ENCODE measurements at places on chromosomes 5 and 9.

GRCh38 chr5:169945831-169946261 is 34.4 kb downstream of the INSYN2B start:
- peaks cover 9% of the 10 kb centered on the region for H3K4me1 ChIP-seq
- H3K27me3 ChIP-seq: no peaks in the 10 kb centered on the region
- H3K4me3 ChIP-seq: no peak overlapping the region
- peaks cover 58% of the 10 kb centered on the region for H3K36me3 ChIP-seq

GRCh38 chr9:104118916-104119315 is 24.8 kb downstream of the SMC2 start:
- H3K36me3 ChIP-seq: peaks cover 63% of the 10 kb centered on the region
- no peak overlapping the region for H3K4me3 ChIP-seq
- DNase-seq: no peak
- no peaks in the 10 kb centered on the region for H3K4me1 ChIP-seq
- H3K27me3 ChIP-seq: no peaks in the 10 kb centered on the region

GRCh38 chr5:130545291-130545690 is 619.8 kb downstream of the HINT1 start:
- H3K4me3 ChIP-seq: no peak overlapping the region
- DNase-seq: no peak
- H3K27ac ChIP-seq: no peak overlapping the region
- no peaks in the 10 kb centered on the region for H3K36me3 ChIP-seq
- H3K27me3 ChIP-seq: no peaks in the 10 kb centered on the region
- no peaks in the 10 kb centered on the region for H3K4me1 ChIP-seq

- peaks cover 3% of the 10 kb centered on the region for H3K27me3 ChIP-seq
- H3K27ac ChIP-seq: no peak overlapping the region
- H3K4me3 ChIP-seq: no peak overlapping the region
- peaks cover 14% of the 10 kb centered on the region for H3K4me1 ChIP-seq
- no peaks in the 10 kb centered on the region for H3K36me3 ChIP-seq
These were observed 80.1 kb upstream of the DMAC1 start for GRCh38 chr9:7879551-7880245.

DNA sequence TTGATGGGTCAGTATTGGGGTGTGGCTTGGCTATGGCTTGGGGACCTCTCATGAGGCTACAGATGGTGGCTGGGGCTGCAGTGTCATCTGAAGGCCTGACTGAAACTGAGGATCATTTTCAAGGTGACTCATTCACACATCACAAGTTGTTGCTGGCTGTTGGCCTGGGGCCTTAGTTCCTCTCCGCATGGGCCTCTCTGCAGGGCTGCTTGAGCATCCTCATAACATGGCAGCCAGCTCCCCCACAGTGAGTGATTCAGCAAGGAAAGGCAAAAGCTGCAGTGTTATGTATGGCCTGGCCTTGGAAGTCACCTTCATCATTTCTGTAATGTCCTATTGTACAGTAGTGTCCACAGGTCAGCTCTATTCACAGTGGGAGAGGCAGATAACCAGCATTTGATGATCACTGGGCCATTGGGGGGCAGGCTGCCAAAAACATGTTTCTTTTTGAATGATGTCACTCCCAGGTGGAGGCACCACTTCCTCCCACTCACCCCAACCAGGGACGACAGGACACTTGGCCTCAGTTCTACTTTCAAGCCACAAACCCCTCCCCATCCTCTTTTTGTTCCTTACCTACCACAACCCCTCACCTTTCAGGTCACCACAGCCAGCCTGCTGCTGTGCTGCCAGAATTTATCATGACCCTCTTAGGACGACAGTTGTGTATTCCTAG is 14.4 kb downstream of the FGD3 start:
- no peaks in the 10 kb centered on the region for H3K27me3 ChIP-seq
- H3K36me3 ChIP-seq: peaks cover 11% of the 10 kb centered on the region
- H3K4me3 ChIP-seq: peak overlapping the region; percentile 15
- H3K4me1 ChIP-seq: peaks cover 52% of the 10 kb centered on the region

DNA sequence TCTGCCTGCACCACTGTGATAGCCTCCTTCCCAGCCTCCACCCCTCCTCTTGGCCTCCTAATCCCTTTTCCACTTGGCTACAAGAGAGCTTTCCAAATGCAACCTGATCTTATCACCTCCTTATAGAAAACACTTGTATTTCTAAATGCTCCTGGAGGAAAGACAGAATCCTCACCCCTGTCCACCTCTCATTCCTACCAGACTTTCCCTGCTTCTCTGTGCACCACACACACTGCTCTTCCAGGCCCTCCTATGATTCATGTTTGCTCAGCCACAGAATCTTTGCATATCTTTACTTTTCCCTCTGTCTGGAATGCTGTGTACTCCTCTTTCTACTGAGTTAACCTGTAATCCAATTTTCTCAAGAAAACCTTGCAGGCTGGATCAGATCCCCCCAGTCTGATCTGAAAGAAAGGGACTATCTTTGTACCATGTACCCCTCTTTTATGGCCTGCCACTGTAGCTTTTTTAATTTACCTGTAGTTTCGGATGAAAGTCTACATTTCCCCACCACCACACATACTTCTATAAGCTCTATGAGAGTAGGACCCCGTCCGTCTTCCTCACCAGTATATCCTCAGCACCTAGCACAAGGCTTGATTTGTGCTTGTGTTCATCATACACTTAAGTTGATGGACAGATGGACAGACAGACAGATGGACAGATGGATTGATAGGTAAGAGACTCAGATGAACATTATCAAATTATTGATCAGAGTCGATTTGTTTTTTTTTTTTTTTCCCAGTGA is 95.3 kb downstream of the GALNT10 start:
- DNase-seq: no peak
- peaks cover 8% of the 10 kb centered on the region for H3K36me3 ChIP-seq
- no peak overlapping the region for H3K4me3 ChIP-seq
- peaks cover 45% of the 10 kb centered on the region for H3K4me1 ChIP-seq

DNA sequence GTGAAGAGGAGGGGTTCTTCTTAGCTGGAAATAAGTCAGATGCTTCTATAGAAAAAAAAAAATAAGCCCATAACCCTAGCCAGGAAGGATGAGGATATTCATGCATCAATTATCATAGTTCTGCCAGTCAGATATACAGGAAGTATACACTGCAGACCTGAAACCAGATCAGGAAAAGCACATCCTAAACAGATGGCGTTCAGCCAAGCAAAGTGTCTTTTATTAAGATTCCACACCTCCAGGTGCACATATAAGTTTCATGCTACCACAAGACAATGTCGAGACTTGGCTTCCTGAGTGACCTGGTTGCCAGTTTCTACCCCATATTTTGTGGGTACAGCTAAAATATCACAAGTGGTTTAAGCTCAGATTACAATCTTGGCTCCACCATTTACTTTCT is 108.3 kb downstream of the CETN3 start:
- peaks cover 5% of the 10 kb centered on the region for H3K27me3 ChIP-seq
- peaks cover 9% of the 10 kb centered on the region for H3K4me1 ChIP-seq
- H3K4me3 ChIP-seq: no peak overlapping the region
- DNase-seq: no peak
- H3K36me3 ChIP-seq: no peaks in the 10 kb centered on the region

- H3K36me3 ChIP-seq: no peaks in the 10 kb centered on the region
- no peak overlapping the region for H3K4me3 ChIP-seq
- no peak overlapping the region for H3K27ac ChIP-seq
- no peak for DNase-seq
These were observed 10.2 kb downstream of the PRRX2 start for GRCh38 chr9:129675620-129676019.

- DNase-seq: no peak
- no peak overlapping the region for H3K27ac ChIP-seq
- H3K27me3 ChIP-seq: peaks cover 35% of the 10 kb centered on the region
- peaks cover 7% of the 10 kb centered on the region for H3K4me1 ChIP-seq
- no peak overlapping the region for H3K4me3 ChIP-seq
- H3K36me3 ChIP-seq: peaks cover 39% of the 10 kb centered on the region
These were observed 53.9 kb downstream of the TTLL11 start for GRCh38 chr9:122039234-122039633.

DNA sequence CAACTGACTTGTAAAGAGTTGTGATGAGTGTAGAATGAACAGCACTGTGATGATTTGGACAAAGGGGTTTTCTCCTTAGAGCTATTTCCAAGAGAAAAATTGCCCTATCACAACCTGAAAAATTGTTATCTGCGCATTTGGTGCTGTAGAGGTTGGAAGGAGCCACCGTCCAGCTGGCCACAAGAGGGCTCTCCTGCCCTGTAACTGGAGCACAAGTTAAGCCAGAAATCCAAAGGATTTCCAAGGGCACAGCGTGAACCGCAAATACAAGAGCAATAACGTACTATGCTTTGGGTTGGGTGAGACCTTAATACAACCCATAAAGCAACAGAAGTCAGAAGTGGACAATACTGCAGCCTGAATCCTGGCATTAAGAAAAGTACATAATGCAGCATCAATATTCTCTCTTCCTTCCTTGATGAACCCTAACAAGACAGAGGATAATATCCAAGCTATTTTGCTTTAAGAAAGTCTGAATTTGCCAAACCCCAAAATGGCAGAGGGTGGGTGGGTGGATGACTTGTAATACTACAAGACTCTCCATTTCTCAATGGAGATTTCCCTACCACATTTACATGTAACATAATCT is 56.8 kb upstream of the SMIM32 start:
- no peak for DNase-seq
- H3K4me1 ChIP-seq: no peaks in the 10 kb centered on the region
- no peak overlapping the region for H3K27ac ChIP-seq
- no peaks in the 10 kb centered on the region for H3K36me3 ChIP-seq

DNA sequence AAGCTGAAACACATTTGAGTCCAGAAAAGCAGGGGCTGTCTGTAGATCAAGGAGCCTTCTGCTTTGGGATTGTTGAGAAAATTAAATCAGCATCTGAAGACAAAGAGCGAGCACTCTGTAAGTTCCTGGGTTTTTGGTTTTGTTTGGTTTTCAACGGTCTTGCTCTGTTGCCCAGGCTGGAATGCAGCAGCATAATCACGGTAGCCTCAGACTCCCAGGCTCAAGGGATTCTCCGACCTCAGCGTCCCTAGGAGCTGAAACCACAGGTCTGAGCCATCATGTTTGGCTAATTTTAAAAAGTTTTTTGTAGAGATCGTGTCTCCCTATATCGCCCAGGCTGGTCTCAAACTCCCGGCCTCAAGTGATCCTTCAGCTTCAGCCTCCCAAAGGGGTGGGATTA is 266.5 kb upstream of the ADAMTS16 start:
- H3K27ac ChIP-seq: no peak overlapping the region
- H3K27me3 ChIP-seq: no peaks in the 10 kb centered on the region
- no peaks in the 10 kb centered on the region for H3K36me3 ChIP-seq
- H3K4me1 ChIP-seq: no peaks in the 10 kb centered on the region

DNA sequence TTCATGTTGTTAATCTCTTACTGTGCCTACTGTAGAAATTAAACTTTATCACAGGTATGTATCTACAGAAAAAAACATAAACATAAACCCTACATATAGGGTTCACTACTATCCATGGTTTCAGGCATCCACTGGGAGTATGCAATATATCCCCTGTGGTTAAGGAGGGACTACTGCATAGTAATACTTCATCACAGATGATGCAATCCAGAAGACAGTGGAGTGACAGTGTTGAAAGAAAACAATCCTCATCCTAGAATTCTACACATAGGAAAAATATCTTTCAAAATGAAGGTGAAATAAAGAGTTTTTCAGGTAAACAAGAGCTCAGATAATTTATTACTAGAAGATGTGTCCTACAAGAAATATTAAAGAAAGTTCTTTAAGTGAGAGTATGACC is 105.9 kb downstream of the HOMER1 start:
- DNase-seq: no peak
- no peak overlapping the region for H3K4me3 ChIP-seq
- peaks cover 6% of the 10 kb centered on the region for H3K36me3 ChIP-seq
- no peak overlapping the region for H3K27ac ChIP-seq
- H3K4me1 ChIP-seq: no peaks in the 10 kb centered on the region

DNA sequence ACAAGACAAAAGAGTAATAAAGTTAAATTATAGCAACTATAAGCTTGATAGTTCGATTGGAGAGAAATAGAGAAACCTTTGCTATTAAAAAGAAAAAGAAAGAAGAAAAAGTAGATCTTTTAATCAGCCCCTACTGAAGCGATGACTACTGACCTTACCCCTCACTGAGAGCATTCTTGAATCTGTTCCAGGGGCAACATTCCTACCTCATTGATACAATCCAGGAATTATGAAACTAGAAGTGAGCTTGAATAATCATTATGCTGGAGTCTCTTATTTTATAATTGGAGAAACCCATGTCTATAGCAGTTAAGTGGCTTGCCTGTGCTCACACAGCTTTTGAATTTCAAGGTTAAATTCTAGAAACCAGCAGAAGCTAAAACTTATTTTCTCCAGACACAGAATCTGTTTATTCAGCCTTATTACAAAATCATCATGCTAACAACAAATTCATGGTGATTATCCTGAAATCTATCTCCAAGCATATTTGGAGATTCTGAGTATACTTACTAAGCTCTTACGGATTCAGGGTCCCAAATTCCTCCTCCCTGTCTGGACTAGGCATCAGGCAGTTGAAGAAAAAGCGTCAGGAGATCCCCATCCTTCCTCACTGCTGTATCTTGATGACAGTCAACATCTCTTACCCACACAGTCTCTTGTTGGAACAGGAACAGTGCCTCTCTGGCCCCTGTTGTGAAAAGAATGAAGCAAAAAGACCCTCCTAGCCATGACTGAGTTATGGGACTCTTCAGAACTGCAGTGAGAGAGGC is 547.6 kb upstream of the WWC1 start:
- DNase-seq: no peak
- H3K36me3 ChIP-seq: no peaks in the 10 kb centered on the region
- H3K27ac ChIP-seq: no peak overlapping the region

GRCh38 chr5:143893638-143894037 is 81.7 kb downstream of the HMHB1 start:
- H3K36me3 ChIP-seq: no peaks in the 10 kb centered on the region
- H3K4me1 ChIP-seq: no peaks in the 10 kb centered on the region
- no peak overlapping the region for H3K27ac ChIP-seq
- H3K27me3 ChIP-seq: peaks cover 11% of the 10 kb centered on the region
- H3K4me3 ChIP-seq: no peak overlapping the region

DNA sequence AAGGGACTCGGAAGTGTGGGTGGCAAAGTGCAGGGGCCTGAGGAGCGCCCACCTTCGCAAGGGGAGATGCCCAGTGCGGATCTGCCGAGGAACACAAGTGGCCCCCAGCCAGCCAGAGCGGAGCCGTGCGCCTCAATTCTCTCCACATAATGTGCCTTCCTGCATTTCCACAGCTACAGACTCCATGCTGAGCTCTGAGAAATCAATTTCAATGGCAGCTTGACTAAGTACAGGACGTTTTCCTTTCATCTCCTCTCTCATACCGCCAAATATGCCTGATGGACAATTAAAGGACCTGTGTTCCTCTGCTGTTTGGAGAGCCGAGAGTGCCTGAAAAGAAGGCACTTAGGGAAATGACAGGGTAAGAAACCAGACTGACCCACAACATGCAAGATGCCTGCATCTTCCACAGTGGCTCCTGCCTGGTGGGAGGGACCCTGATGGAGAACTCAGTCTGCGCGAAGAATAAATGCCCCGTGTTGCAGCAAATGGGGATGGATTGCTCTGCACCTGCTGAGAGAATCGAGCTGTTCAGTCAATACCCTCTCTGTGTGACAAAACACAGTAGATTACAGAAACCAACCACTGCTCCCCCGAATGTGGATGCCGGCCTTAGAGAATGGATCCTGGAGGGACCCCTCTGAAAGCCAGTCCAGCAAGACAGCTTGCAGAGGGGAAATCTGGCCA is 38.6 kb upstream of the OLFM1 start:
- DNase-seq: no peak
- peaks cover 18% of the 10 kb centered on the region for H3K27me3 ChIP-seq
- no peaks in the 10 kb centered on the region for H3K36me3 ChIP-seq
- no peak overlapping the region for H3K27ac ChIP-seq

Measured in activated B cell treated with CpG ODN at 0.5 μM for 24 hours (primary cell).